ENCODE measurements at places on chromosomes 5 and 9.
A peak's percentile ranks its signal among the peaks of the same experiment; 100 is the strongest.

- DNase-seq, result no peak
These were observed 31.1 kb downstream of the SEMA6A start for GRCh38 chr5:116543501-116543900.

- DNase-seq, result no peak
These were observed 149.5 kb downstream of the BAAT start for GRCh38 chr9:101235105-101235866.

GRCh38 chr9:123085916-123086315, 52.4 kb downstream of the GPR21 start:
- DNase-seq, result no peak

DNA sequence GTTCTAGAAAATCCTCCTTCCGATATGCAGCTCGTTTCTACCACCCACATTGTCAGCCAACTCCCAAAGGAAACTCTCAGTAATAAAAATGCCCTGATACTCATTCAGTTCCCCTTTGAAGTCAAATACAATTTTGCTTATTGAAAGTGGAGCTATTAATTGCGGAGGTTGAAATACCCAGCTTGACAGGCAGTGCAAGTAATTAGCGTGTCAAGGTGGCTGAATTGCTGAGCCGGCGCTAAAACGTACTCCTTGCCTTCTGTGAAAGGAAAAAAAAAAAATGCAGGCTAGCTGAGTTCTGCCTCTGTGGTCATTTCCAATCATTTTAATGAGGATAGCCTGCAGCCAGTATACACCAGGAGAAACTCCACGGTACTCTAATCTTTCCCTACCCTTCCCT, 165.5 kb downstream of the RORB start:
- no peak for DNase-seq

- DNase-seq, result no peak
These were observed 13.7 kb downstream of the IER5L start for GRCh38 chr9:129164246-129164930.

- DNase-seq, result peak; percentile 13
These were observed 101.2 kb downstream of the TRIM36 start for GRCh38 chr5:115068239-115069086.

- peak; percentile 36 for DNase-seq
These were observed 159.3 kb downstream of the RGS3 start for GRCh38 chr9:113622600-113623400.

GRCh38 chr9:14203356-14204056, 110.4 kb downstream of the NFIB start:
- DNase-seq, result no peak

GRCh38 chr5:165004175-165004574, 1498.8 kb downstream of the MAT2B start:
- no peak for DNase-seq

DNA sequence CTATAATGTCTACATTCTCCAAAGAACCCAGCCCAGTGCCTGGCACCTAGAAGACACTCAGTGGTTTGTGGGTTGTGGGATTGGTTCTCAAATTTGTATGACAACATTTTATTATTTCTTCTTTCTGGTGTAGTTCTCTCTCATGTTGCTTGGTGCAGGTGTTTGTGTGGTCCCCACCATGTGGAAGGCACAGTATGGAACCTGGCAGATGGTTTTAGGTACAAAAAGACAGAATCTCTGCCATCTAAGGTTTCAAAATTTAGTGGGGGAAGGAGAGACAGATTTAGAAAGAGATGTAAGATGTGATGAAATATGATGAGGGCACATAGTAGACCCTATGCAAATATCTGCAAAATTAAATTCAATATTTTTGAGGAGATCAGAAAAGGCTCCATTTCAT, 323.8 kb downstream of the CDK5RAP2 start:
- no peak for DNase-seq

DNA sequence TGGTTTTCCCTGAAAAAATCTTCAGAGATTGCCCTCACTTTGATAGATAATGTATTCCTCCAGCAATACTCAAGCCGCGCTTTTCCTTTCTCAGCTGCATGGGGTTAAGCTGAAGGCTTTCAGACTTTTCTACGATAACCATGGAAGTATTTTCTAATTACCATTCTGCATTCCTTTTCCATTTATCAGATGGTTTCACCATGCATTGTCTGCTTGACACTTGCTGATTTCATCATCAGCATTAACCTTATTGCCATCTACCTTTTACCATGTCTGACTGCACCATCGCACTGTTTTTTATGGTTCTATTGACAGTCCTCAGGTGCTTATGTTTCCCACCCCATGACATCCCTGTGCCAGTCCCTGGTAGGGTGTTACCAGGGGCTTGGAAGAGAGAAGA, 91.6 kb downstream of the DMAC1 start:
- DNase-seq, result no peak

- peak; percentile 55 for DNase-seq
These were observed 546 bp downstream of the DNAJB5 start for GRCh38 chr9:34989946-34990635.

GRCh38 chr9:89037346-89037745, 46.1 kb downstream of the S1PR3 start:
- DNase-seq, result no peak

- no peak for DNase-seq
These were observed 252.1 kb downstream of the CRB2 start for GRCh38 chr9:123608104-123608503.

DNA sequence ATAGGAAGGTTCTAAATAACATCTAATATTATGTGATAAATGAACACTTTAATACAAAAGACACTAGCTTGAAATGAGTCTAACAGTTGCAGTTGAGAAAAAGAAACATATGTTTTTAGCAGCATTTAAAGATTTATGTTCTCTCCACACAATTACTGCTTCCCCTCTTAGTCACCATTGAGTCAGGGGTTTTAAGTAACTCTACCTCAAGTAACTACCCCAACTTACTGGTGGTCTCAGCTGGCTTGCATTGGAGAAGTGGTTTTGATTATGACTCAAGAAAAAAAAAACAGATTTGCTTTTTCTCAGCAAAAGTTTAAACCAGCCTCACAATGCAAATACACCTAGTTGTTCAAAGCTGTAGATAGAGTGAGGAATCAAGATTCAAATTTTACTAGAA, 1216.5 kb upstream of the CDH9 start:
- no peak for DNase-seq

DNA sequence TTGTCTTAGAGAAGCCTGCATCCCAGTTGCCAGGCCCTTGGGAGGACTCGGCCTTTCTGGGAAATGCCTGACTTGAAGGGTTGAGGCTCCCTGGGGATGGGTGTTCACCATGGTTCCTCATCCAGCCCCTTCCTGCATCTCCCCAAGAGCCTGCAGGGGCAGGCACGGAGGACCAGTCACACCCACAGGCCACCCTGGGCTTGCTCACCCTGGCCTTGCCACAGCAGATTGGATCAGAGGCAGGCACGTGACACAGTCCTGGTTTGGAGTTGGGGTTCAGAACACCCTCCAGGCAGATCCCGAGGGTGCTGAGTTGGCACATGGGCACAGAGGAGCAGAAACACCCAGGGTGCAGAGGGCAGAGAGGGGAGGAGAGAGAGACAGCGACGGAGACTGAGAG, 286.1 kb downstream of the PBX3 start:
- no peak for DNase-seq

DNA sequence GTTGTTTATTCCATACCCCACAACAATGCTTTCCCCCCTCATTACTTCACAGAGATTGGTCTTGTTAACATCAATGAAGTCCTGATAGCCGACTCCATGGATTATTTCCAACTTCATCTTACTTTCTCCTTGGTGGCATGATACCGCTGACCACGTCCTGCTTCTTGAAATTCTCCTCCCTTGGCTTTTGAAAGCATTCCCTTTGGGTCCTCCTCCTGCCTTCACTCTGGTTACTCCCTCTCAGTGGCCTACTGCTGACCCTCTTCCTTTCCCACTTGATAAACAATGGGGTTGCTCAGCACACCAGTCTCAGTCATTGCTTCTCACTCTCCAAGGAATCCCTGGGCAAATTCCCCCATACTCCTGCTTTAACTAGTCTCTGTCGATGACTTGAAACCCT, 283.9 kb downstream of the SEC61B start:
- no peak for DNase-seq

DNA sequence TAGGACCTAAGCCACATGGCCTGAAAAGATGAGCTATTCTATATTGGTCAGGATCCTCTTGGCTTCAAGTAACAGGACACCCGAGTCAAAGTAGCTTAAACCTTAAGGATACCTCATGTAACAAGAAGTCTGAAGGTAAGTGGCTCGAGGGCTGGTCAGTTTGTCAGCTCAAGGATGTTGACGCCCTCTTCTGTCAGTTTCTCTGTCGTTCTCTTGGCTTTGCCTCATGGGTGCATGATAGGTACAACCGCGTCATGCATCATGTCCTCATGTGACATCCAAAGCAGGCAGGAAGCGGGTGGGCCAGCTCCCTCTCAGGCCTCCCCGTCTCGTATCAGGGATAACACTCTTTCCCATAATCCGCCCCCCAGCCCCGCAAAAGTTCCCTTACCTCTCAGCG, 22.1 kb upstream of the TCERG1 start:
- DNase-seq, result no peak

- DNase-seq, result no peak
These were observed 5.3 kb downstream of the KLF4 start for GRCh38 chr9:107484117-107484723.

DNA sequence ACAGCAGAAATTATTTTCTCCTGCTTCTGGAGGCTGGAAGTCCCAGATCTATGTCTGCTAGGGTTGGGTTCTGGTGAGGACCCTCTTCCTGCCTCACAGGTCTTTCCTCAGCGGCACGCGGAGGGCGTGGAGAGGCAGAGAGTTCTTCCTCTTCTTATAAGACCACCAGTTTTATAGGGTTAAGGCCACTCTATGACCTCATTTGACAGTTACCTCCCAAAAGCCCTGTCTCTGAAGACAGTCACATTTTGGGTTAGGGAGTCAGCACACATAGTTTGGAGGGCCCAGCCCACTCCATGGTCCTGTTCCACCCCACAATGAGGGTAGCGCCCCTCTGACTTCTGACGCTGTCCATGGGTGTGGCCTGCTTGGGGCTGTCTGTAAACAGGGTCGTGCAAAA, 46.7 kb downstream of the TRIP13 start:
- DNase-seq, result no peak

- no peak for DNase-seq
These were observed 38.0 kb upstream of the TCERG1 start for GRCh38 chr5:146409054-146409671.

- DNase-seq, result no peak
These were observed 202.5 kb downstream of the EFNA5 start for GRCh38 chr5:107468276-107468675.

DNA sequence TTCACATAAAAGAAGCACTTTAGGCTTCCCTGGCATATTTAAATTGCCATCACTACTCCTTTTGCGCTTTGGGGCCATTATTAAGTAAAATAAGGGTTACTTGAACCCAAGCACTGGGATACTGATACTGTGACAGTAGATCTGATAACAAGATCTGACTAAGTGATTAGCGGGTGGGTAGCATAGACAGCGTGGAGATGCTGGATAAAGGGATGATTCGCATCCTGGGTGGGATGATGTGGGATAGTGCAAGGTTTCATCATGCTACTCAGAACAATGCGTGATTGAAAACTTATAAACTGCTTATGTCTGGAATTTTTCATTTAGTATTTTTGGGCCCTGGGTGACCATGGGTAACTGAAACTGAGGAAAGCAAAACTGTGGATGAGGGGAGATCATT, 75.1 kb downstream of the PTTG1 start:
- DNase-seq, result no peak

DNA sequence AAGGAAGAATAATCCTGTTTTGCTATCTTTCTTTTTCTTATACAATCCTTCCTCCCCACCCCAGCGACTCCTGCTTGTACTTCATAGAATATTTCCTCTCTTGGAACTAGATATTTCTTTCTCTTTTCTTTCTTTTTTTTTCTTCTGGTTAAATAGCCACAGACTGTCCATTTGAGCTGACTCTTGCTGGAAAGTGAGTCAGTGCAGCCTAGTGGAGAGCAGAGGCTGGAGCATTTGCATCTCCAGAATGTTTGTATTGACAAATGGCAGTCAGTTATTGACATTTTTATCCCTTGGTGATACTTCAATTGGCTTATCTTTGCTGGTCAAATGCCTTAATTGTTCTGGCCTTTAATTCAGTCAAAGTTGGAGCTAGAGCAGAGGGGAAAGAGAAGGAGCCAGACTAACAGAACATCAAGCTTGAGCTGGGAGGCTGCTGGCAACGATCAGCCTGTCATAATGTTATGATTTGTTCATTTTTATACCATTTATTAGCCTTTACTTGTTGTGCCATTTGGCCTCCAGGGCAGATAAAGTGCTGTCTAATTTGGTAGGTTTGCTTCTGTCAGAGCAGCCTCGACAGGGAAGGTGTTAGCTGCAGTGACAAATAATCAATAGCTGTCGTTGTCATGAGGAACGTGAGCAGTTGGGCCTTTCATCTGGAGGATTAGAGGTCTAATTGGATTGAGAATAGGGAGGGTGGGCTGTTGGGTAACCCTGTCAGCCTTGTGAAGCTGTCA, 69.0 kb downstream of the INVS start:
- DNase-seq, result no peak

- no peak for DNase-seq
These were observed 635 bp downstream of the IFT74 start for GRCh38 chr9:26956860-26957233.

- DNase-seq, result no peak
These were observed 8.2 kb upstream of the DOCK2 start for GRCh38 chr5:169628892-169629291.

DNA sequence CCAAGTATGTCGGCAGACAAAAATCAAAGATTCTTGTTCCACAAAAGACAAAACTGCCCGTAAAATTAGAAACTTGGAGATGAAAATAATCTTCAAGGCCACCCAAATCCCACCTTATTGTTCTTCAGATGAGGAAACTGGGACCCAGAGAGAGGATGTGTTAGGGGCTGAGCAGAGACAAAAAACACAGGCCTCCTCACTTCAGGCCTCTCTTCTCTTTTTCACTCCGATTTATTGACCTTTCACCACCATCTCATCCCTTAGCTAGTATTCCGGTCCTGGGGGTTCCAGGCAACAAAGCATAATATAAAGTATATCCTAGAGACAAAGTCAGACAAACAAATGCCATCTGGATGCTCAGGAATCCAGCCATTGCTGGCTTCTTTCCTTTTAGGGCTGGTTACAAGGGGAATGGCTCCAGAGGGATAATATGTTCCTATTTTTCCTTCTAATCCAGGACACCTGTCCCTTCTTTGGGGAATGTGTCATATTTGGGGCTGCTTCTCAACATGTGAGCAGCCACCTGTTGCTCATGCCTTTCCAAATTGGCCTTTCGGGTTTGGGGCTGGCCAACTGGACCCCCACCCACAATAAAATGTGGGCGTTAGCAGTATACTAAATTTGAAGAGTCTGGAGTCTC, 42.2 kb upstream of the AFAP1L1 start:
- DNase-seq, result no peak

All from stimulated activated CD4-positive, alpha-beta T cell treated with anti-CD3 and anti-CD28 coated beads, Interleukin-4, amount 100 ng/mL, for 4 hours (primary cell).